ENCODE measurements at places on chromosomes 6 and 20.
A peak's percentile ranks its signal among the peaks of the same experiment; 100 is the strongest.

DNA sequence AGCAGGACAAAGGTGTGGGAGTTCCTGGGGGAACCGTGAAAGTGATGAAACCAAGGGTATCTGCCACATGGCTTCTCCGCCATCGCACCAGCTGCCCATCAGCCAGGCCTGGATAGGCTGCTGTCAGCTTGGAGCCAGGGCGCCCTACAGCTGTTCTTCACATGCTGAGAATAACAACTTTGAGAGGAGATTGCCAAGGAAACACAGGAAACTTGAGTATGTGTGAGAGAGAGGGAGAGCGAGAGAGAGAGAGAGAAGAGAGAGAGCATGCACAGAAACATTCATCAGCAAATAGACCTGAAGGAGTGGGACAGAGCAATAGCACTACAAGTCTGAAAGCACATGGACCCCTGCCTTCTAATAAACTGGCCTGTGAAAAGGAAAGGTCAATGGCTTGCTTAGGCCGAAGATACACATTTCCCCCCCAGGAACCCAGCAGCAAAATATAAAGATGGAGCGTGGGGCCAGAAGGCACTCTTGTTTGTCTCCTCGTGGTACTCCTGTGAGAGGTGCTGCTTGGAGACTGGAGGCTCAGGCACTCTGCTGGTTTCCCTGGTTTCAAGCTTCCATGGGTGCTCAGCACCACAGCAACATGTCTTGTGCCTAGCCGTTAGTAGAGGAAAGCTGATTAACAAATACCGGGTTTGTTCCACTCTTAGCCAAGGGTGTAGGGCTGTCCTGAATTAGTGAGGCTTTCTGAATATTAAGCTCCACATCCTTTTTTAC, 53.0 kb downstream of the SNAP25 start:
- no peak for DNase-seq

GRCh38 chr6:34658605-34659265, 37.8 kb downstream of the ILRUN start:
- no peak for DNase-seq

- DNase-seq = no peak
These were observed 112.0 kb downstream of the LRRC1 start for GRCh38 chr6:53906842-53907241.

DNA sequence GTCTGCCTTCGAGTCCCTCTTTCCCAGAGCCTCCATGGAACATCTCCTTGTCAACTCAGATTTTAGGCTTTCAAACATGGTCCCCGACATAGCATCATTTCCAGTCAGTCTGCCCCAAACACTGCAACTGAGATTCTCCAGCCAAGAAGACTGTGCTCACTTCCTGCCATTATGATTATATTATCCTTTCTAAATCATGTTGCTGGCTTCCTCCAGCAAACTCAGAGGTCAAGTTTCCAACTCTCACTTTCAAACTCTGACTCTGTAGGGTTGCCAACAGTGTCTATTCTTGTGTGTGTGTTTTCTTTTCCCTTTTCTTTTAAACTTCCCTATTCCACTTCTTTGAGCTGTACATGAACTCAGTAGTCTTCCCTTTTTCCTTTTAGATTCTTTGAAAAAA, 61.2 kb upstream of the TRAF3IP2 start:
- DNase-seq = no peak

GRCh38 chr6:117270055-117270842, 4.9 kb downstream of the VGLL2 start:
- peak; percentile 65 for DNase-seq

DNA sequence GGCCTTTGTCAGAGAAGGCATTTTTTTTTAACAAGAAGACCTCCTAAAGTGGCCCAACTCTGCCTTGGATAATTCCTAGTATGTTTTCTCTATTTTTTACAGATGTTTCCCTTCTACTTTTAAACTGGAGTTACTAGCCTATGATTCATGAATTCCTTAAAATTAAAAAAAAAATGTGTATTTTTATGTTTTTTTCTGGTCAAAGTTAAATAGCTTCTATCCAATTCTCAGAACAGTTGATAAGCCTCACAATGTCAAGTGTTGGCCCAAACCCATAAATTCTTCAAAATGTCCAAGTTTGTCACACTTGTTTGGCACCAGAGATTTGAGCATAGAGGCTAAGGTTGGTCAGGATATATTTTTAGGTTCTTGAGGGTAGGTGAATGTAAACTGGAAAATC, 64.0 kb downstream of the JAG1 start:
- no peak for DNase-seq

GRCh38 chr20:1225783-1226654, at the start of gene RAD21L1:
RAD21L1 (plus strand) TSS chr20:1226044; CDS start chr20:1228454, 2,410 bp downstream.
- DNase-seq = peak; percentile 92

- DNase-seq = no peak
These were observed 3.9 kb upstream of the GCM1 start for GRCh38 chr6:53152576-53152975.

Measured in nephron progenitor cell (in vitro differentiated cells).